ENCODE measurements at places on chromosomes 7 and 10.

DNA sequence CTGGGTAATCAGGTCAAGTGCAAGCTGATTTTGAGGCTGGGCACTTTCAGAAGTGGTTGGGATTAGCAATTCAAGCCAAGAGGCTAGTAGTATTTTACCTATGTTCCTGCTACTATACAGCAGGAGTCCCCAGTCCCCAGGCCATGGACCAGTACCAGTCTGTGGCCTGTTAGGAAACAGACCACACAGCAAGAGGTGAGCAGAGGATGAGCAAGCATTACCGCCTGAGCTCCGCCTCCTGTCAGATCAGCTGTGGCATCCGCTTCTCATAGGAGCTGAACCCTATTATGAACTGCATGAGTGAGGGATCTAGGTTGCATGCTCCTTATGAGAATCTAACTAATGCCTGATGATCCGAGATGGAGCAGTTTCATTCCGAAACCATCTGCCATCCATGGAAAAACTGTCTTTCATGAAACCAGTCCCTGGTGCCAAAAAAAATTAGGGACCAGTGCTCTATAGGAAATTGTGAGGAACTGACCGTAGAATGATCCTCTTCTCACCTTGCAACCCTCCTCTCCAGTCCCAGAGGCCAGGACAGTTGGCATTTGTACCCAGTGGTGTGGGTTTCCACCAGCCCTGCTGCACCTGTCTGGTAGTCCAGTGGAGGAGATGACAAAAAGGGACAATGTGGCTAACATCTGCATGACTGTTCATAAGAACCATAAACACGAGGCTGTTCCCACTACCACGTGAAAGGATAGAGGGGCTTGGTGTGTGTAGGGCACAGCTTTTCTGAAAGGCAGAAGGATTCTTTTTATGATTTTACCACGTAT is 172.5 kb downstream of the KIAA1217 start:
- DNase-seq: no peak

GRCh38 chr7:141573511-141573910 is 22.3 kb downstream of the AGK start:
- no peak for DNase-seq

DNA sequence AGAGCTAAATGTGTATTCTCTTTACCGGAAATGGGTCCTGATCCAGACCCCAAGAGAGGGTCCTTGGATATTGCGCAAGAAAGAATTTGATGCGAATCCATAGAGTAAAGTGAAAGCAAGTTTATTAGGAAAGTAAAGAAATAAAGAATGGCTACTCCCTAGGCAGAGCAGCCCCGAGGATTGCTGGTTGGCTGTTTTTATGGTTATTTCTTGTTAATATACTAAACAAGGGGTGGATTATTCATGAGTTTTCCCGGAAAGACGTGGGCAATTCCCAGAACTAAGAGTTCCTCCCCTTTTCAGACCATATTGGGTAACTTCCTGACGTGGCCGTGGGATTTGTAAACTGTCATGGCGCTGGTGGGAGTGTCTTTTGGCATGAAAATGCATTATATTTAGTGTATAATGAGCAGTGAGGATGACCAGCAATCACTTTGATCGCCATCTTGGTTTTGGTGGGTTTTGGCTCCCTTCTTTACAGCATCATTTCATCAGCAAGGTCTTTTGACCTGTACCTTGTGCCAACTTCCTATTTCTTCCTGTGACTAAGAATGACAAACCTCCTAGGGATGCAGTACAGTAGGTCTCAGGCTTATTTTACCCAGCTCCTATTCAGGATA is 60.4 kb downstream of the ARL4A start:
- DNase-seq: no peak

DNA sequence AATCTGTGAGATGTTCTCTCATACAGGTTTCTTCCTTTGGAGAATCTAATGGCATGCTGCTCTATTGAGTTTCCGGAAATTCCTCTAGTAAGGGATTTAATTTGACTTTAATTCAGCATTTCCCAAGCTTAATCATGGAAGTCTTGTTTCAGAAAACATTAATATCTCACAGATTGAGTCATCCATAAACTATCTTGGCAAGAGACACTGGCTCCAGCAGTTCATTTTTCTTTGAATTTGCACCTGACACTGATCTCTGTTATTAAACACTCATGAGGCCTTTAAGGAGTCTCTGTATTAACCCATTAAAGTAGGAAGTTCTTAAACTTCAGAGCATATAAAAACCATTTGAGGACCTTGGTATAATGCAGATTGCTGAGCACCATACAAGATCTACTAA is 3.6 kb upstream of the ITGB8 start:
- no peak for DNase-seq

GRCh38 chr10:22321156-22321923 is 441 bp downstream of the BMI1 start:
- DNase-seq: no peak

Measured in renal cortex interstitium (tissue), 15 donors.